ENCODE measurements at places on chromosomes 1 and 21.

GRCh38 chr1:180631194-180631765, 542 bp upstream of the XPR1 start:
- no peak for DNase-seq

DNA sequence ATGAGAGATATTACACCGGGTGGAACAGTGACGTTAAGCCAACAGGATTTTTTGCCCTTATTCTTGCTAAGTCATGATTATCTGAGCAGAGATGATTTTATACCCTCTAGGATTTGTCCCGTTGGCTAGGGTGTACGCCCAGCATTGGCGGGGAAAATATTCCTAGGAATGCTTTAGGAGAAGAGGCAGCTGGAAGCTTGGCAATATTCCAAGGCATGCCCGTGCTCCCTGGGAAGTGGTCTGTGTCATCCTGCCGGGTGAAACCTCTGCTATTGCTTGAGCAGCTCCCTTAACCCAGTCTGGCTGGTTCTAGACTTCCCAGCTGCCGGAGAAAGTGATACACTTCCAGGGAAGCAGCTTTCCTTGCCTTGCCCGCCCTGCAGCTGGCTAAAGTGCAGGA, 16.2 kb downstream of the CHRNB2 start:
- DNase-seq, result no peak

- no peak for DNase-seq
These were observed 893.5 kb downstream of the LTN1 start for GRCh38 chr21:28099001-28099705.

- no peak for DNase-seq
These were observed 37.0 kb downstream of the PGM1 start for GRCh38 chr1:63630238-63630637.

- no peak for DNase-seq
These were observed 32.0 kb downstream of the OLFM3 start for GRCh38 chr1:101964708-101965107.

DNA sequence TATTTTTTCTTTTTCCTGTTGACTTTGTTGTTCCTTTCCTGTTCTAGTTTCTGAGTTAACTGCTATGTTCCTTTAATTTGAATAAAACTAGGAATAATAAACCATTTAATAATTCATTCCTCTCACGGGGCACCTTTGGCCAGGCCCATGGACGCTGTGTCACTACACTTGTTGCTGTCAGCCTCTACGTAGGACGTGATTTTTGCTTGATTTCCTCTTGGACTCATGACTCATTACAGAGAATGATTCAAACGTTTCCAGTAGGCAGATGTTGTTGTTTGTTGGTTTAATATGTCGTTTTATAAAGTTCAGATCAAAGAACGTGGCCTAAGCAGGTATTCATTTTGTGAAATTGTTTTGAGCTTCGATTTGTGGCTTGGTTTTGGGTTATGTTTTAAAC, 9.1 kb upstream of the SLC19A1 start:
- DNase-seq, result no peak

GRCh38 chr1:183956559-183957188, 80.9 kb downstream of the COLGALT2 start:
- DNase-seq, result no peak

- DNase-seq, result no peak
These were observed 22.4 kb upstream of the PALMD start for GRCh38 chr1:99623554-99623953.

GRCh38 chr1:152410599-152410998, 3.5 kb downstream of the CRNN start:
- no peak for DNase-seq

DNA sequence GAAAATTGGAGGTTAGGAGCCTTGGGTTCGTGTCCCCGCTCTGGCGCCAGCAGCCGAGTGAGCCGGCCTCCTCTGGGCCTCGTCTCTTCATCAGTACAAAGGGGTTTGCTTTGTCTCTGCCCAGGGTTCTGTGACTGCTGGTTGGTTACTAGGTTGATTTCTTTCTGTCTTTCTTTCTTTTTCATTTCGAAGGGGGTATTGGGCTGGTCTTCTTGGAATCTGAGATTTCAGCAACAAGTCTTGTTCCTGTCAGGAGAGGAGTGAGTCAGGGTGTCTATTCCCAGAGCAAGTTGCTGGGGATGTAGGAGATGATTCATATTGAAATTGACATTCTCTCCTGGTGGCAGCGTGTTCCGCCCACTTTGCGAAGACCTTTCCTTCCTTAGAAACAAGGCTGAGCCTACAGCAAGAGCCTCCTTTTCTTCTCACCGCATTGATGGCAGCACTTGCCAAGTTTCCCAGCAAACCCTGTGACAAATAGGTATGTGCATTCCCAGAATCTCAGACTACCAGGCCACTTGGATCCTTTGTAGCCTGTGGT, 79.2 kb downstream of the MAN1C1 start:
- DNase-seq, result no peak

DNA sequence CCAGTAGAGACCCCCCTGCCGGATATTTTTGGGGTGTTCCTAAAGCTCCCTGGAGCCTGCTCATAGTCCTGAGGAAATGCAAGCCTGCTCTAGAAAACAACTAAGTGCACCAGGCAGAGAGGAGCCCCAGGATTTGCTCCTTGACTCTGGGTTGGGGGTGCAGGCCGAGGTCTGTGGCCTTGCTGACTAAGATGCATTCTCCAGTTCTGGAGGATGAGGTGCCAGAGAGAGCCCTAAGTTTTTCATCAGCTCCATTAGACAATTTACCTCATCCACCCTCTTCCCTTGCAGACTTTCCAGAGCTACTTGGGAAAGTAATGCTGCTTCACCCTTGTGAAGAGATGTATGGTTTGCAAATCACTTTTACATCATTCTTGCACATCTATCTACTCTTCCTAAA, 9.1 kb downstream of the TUFT1 start:
- DNase-seq, result no peak

DNA sequence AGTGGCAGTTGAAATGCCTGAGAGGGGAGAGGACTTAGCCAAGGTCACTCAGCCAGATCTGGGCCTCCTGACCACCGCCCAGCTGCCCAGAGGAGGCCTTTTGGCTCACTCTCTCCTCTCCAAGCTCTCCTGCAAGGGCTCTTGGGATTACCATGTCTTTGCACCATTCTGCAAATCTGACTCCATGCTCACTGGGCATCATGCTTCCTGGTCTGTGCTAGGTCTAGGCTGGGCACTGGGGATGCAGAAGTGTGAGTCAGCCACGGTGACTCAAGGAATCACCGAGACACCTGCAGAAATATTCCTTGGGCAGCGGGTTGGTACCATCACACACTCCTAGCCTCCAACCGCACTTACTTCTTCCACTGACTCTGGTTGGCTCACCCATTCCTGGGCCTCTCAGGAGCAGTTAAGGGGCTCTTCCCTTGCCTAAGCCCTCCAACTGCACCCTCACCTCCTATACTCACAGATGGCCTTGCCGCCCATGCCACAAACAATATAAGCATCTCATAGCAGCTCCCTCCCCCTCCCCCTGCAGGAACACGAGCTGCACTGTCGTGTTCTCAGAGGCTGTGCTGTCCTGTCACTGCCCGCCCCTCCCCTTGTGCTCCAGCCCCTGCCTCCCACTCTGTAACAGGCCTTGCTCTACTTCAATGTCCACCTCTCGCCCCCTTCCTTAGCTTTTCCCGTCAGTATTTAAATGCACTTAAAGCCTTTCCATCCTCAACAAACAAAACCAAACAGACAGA, 34.8 kb downstream of the CDCP2 start:
- no peak for DNase-seq

- no peak for DNase-seq
These were observed 85.7 kb upstream of the RALGPS2 start for GRCh38 chr1:178639326-178639725.

GRCh38 chr1:153099461-153100045, 5.2 kb upstream of the SPRR2E start:
- no peak for DNase-seq

DNA sequence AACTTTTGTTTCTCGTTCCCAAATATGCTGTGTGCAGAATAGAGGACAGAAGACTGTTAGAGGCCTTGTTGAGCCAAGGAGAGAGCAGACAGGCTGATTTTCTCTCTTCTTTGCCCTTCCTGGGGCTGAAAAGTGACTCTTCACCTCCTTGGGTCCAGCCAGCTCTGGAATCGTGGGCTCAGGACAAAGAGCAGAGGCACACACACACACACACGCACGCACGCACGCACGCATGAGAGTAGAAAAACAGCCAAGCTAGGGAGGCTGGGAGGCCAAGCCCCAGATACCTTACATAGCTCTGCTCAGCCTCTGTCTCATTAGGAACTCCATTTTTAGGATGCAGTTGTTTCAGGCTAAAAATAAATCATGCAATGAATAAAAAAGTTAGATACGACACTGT, at the start of gene CASQ2:
TSS of gene CASQ2 (minus strand) at position 166 of the 400 bp plus-strand sequence. CDS start 173 bp downstream, outside the sequence.
- no peak for DNase-seq

DNA sequence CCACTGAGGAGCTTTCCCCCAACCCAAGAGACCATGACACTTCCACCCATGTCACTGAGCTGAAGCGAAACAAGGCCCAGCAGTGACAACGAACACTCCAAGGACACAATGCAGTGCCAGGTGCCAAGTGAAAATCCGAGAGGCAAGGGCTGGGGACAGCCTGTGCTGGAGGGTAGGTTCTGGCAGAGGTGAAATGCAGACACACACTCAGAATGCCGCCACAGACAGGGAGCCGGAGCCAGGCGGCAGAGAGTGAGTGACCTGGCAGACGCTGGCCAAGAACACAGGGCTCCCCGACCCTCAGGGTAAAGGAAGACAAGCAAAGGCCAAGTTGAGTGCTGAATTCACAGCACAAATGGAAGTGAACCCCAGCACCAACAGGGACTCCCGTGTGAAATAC, 78.9 kb downstream of the CD46 start:
- DNase-seq, result no peak

DNA sequence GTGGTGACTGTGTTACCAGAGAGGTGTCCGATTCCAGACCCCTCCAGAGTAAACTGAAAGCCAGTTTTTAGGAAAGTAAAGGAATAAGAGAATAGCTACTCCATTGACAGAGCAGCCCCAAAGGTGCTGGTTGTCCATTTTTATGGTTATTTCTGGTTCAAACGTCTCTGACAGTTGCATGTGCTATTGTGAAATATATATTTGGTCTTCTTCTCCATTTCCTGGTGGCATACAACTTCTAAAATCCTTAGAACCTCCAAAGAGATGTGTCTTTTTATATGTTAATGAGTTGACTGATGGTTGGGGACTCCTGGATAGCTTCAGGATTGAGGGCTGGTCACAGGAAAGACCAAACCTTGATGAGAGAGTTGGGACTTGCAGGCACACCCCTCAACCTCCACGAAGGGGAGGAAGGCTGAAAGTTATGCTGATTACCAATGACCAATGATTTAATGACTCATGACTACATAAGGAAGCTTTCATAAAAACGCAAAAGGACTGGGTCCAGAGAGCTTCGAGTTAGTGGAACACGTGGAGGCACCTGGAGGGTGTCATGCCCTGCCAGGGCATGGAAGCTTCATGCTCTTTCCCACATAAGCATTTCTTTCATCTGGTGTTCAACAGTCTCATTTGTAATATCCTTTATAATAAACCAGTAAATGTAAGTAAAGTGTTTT, 100.7 kb downstream of the SLC16A1 start:
- DNase-seq, result no peak

DNA sequence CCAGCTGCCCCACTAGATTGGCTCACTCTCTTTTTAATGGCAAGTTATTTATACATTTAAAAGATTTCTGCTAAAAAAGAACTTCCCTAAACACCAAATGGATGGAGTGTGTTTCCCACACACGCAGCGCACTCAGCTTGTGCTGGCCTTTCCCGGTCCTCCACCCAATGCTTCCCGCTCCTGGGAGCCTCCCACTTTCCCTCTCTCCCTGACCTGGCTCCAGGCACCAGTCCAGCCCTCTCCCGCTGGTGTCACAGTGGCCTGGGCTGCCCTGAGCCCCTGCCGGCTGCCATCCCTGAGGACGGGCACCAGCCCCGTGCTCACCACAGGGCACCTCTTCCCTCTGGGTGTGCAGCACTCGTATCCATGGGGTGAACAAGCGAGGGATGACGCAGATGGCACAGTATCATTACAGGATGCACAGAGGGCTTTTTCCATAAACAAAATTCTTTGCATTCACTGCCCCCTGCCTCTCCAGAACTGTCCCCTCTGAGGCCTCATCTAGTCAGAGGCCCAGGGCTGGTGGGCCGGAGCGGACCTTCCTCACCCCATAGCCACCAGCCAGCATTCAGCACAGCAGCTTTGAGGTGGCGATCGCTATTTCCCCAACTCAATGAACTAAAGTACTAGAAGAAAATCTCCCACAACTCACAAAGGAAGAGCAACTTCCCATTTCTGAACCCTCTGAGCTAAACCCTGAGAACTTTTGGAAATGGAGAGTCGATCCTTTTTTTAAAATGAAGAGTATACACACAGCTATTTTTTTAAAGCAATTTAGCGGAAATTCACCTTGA, 68.5 kb downstream of the SLC37A1 start:
- DNase-seq, result no peak

DNA sequence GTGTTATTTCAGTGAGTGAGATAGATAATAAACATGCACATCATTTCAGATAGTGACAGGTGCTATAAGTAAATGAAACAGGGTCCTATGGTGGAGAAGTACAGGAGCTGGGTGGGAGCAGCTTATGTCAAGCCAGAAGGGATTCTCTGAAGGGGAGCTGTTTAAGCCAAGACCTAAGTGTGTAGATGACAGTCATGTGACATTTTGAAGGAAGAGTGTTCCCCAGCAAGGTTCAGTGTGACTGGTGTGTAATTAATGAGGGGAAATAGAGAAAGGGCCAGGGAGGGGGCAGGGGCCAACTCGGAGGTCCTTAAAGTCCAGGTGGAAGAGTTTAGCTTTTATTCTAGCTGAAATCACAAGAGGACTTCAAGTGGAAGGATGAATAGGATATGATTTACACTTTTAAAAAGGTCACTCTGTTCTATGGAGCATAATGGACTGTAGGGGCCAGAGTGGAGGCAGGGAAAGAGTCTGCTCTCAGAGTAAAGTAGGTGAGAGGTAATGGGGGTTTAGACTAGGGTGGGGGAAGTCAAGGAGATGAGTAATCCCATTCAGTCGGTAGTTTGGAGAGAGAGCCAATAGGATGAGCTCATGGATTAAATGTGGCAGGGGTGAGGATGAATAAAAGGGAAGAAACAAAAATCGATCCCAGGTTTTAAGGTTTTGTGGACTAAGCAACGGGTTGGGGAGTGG, 243.1 kb downstream of the CACNA1E start:
- DNase-seq, result no peak

DNA sequence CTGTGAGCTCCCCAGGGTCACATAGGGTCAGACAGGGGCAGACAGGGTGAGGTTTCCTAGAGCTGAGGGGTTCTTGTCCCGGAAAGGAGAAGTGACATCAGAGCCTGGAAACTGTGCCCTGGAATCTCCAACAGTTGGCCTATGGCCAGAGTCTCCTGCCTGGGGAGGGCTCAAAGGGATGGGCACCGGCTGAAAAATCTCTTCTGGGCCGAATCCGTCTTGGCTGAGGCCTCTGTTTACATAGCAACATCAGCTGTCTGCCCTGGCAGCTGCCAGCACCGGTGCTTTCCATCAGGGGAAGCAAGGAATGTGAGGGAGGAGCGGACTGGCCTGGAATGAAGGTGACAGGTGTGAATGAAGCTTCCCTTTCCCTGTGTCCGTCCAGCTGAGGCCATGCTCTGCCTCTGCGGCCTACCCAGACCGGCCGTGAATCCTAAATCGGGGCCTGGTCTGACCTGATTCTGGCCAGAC, 30.7 kb downstream of the VASH2 start:
- DNase-seq, result no peak

GRCh38 chr1:214970016-214970415, 112.5 kb upstream of the KCNK2 start:
- no peak for DNase-seq

- DNase-seq, result no peak
These were observed 136.2 kb downstream of the BRINP2 start for GRCh38 chr1:177306981-177307380.

- no peak for DNase-seq
These were observed 25.2 kb upstream of the DYRK1A start for GRCh38 chr21:37341254-37341960.

- no peak for DNase-seq
These were observed 184.2 kb downstream of the DYRK1A start for GRCh38 chr21:37550618-37551330.

GRCh38 chr1:232472485-232473041, 157.4 kb downstream of the SIPA1L2 start:
- no peak for DNase-seq
